Right lung (tissue), 10 donors: ENCODE measurements at places on chromosomes 2 and 18. TPM values are rescaled to one million over a fixed set of nuclear protein-coding genes. Genes with fewer than 3 reads are reported as not detected.

CDCA7 gene
- polyA plus RNA-seq = 100 TPM

ALPG gene
- 0.05 TPM for polyA plus RNA-seq

PPP4R3B gene
- polyA plus RNA-seq = 75.8 TPM

FSHR gene
- polyA plus RNA-seq = 0.12 TPM

HNMT gene
- polyA plus RNA-seq = 99.7 TPM

CXCR4 gene
- polyA plus RNA-seq = 41.8 TPM

FTCDNL1 gene
- 0.14 TPM for polyA plus RNA-seq

TMEM178A gene
- 10.9 TPM for polyA plus RNA-seq

BOLL gene
- polyA plus RNA-seq = not detected

REG1B gene
- polyA plus RNA-seq = not detected

SPRED2 gene
- polyA plus RNA-seq = 33.4 TPM

CACNB4 gene
- 5.8 TPM for polyA plus RNA-seq

RAD51AP2 gene
- polyA plus RNA-seq = 0.69 TPM

DCDC2C gene
- polyA plus RNA-seq = 0.25 TPM

FEV gene
- not detected for polyA plus RNA-seq

CYBRD1 gene
- 95.4 TPM for polyA plus RNA-seq

VWA3B gene
- polyA plus RNA-seq = 6.5 TPM
